ENCODE measurements at places on chromosomes 2 and 18. TPM values are rescaled to one million over a fixed set of nuclear protein-coding genes. Genes with fewer than 3 reads are reported as not detected.

- DNase-seq: no peak
Observed at GRCh38 chr18:56286775-56287325, 351.5 kb downstream of the TXNL1 start.

DNA sequence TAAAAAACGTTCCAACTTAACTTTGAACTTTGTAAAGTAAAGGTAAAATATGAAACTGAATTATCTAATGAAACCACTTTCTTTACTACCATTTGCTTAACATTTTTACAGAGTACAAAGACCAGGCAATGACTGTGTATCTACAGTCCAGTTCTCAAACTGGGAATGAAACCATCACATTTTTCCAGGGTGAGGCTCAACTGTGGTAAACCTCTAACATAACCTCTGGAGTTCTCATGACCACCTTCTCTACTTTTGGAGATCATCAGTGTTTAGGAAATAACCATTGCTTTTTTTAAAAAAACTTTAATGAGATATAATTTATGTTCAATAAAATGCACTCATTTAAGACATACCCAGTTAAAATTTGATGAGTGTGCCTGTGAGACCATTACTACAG is 223.5 kb downstream of the RNF152 start:
- no peak for DNase-seq

DNA sequence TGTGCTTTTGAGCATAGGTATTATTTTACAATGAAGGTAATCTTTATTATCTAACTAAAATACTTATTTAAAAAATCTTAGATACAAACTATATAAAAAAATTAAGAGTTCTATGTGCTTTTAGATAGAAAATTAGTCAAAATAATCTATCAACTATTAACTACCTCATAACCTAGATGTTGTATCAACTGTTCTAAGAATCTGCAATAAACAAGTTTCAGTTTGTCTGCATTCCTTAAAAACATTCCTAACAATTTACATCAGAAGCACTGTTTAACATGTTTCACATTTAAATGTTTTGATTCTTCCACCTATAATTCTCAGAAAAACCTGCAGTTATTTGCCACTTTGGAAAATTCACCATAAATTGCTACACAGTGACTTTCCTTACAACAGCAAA is 33.3 kb downstream of the NDUFS1 start:
- no peak for DNase-seq

DNA sequence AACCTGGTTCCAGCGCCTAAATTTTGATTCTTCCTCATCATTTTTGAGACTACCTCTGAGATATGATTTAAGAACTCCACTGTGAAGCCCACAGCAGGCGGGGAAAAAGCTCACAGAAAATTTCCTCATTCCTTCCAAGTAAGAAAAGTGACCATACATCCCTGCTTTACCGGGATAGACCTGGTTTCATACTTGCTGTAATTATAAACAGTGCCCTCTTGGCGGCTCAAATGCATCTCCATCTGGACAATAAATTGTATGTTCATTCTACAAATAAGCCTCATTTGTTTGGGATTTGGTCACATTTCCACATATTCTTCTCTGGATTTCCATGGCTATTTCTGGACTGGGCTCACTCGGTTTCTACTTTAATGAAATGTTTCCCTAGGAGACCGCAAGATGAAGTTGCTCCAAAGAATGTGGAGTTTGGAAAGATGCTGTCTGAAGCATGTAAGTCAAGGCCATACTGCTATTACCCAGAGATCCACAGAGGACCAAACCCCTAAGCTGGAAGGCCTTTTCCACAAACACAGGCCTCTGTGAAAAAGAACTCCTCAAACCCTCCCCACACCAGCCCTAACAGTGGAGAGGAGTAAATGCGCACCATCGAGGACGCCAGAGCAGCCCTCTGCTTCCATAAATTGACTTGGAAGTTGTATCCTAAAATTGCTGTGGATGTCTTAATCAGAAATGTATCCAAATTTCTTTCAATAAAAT is 13.9 kb downstream of the STAT1 start:
- no peak for DNase-seq

GRCh38 chr18:62018759-62019041 is 125.9 kb upstream of the RNF152 start:
- DNase-seq: peak; percentile 8

DNA sequence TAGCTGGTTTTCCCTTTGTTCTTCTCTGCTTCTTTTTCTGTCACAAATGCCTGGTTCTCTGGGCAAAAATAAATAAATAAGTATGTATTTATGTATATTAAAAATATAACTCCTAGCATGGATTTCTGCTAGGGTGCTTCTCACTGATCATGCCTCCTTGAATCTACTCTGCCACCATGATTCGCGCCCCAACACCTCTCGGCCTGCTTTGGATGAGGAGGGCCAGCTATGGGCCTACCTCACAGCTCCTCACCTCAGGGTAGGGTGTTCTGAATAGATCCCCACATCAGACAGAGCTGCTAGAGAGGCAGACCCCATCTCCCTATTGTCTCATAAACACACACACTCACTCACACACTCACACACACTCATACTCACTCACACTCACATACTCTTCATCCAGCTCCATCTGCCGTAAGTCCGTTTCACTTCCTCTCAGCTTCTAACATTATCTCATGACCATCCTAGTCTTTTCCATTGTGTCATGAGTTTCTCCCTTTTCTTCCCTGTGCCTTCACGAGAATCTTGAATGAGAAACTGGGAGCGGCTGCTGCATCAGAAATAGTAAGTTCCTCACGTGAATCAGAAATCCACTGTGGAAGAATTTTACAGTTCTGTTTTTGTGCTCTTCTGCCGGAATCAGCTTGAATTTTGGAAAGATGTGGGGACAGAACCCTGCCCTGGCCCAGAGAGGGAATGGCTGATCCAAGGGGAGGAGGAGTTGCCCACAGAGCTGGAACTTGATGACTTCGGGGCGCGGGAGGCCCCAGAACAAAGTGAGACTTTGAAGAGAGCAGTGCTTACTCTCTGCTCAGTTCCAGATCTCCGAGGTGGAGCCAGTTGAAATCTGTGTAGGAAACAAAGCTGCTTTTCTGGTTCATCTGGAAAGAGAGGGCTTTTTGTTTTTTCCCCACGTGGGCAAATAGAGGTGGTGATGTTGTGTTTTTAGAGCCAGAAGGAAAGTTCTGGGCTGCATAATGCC is 20.9 kb downstream of the ANXA4 start:
- no peak for DNase-seq

DNA sequence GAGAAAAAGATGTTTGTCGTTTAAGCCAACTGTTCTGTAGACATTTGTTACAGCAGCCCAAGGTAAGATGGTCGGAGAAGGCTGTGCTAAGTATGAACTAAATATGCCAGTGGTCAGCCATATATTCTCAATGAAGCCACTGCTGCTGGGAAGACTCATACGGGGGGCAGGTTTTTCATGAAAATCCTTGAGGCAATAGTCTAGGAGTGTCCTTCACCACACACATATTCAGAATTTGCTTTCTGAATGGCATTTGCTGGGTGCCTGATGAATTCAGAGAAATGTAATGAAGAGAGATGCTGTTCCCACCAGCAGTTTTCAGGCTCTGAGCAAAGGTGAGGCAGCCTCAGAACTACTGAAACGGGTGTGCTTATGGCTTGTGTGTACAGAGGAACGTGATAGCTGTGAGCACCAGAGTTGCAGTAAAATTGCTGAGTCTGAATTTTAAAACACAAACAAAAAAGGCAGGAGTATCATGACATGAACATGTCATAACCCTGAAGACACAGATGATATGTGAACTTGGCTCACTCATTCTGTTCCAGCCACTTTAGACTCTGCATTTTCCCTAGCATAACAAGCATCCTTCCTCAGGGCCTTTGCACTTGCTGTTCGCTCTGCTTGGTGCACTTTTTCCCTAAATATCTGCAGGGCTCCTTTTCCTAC is 21.3 kb upstream of the TCF4 start:
- no peak for DNase-seq

DNA sequence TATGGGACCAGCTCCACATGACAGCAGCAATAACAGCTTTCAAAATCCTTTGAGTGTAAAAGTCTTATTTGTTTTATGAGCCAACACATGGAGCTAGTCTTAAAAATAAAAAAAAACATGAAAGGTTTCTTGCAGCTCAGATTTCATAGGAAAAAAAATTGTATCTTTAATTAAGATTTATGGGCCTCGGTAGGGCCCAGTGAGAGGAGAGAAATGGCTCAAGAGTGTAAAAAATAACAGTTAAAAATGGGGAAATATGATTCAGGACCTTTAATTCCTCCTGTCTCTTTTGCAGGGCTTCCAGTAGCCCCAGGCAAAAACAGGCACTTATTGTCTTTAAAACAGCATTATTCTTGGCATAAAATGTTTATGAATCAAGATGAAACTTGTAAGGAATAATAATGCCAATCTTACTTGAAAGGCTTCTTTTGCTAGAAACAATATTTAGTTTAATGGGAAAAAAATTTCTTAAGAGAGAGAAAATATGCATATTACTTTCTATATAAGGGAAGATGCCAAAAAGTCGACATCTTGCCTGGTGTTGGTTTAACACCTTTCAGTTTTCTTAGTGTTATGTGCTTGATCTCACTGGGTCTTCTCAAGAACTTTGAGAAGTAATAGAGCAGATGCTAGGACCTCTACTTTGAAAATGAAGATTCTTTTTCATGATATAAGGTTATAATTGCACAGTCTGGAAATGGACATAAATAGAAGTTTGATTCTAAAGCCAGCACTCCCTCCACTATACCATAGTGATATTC is 71.3 kb upstream of the SETBP1 start:
- DNase-seq: no peak

GRCh38 chr2:28423856-28424605 is 31.4 kb downstream of the FOSL2 start:
- DNase-seq: peak; percentile 71

The SPR gene
- 7.8 TPM for total RNA-seq

The APOB gene
- total RNA-seq: not detected

The NPHP1 gene
- total RNA-seq: 1.4 TPM

The KATNAL2 gene
- 0.58 TPM for total RNA-seq
